ENCODE measurements at places on chromosomes 2 and 18. TPM values are rescaled to one million over a fixed set of nuclear protein-coding genes. Genes with fewer than 3 reads are reported as not detected.
A peak's percentile ranks its signal among the peaks of the same experiment; 100 is the strongest.

- no peaks in the 10 kb centered on the region for H3K27me3 ChIP-seq
- H3K4me1 ChIP-seq = peaks cover 22% of the 10 kb centered on the region
- H3K36me3 ChIP-seq = no peaks in the 10 kb centered on the region
- no peak for DNase-seq
- H3K4me3 ChIP-seq = no peak overlapping the region
Measured at GRCh38 chr18:3016585-3017297, 3.8 kb upstream of the LPIN2 start.

DNA sequence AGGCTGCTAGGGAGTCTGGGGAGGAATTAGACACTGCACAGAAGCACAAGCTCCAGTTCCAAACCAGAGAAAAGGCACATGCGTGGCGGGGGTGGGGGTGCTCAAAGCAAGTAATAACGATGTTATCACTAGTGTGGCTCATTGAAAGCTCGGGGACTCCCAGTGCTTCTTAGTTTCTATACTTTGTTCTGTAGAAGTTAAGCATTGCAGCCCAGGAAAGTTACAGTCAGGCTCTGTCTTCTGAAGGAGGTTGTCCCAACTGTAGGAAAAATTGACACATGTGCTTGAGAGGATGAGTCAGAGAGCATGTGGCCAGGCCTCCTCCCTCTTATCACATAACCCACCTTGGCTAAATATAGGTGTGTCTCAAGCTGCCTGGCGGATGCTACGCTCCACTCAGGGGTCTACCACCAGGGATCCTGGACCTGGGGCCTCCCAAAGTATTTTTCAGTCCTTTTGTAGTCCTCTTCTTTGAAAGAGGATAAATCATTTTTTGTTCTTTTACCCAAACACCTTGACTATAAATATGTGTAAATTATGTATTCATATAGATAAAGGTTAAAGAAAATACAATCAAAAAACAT, 3.8 kb downstream of the GALNT5 start:
- peak overlapping the region; percentile 68 for H3K27ac ChIP-seq
- H3K36me3 ChIP-seq = no peaks in the 10 kb centered on the region
- H3K4me3 ChIP-seq = peak overlapping the region; percentile 39
- H3K27me3 ChIP-seq = no peaks in the 10 kb centered on the region

- no peaks in the 10 kb centered on the region for H3K36me3 ChIP-seq
- H3K27ac ChIP-seq = no peak overlapping the region
- no peaks in the 10 kb centered on the region for H3K27me3 ChIP-seq
- peak; percentile 69 for DNase-seq
- no peak overlapping the region for H3K4me3 ChIP-seq
Measured at GRCh38 chr2:42859006-42859552, 66.7 kb upstream of the HAAO start.

The RAD51AP2 gene
- 0.10 TPM for total RNA-seq

The SERPINB12 gene
- total RNA-seq = not detected

The WNT6 gene
- total RNA-seq = 1.4 TPM

The MRO gene
- 0.84 TPM for total RNA-seq

Data from HCT116 (cell line).